NB4 (cell line): ENCODE measurements at places on chromosomes 16 and 17.
A peak's percentile ranks its signal among the peaks of the same experiment; 100 is the strongest.

DNA sequence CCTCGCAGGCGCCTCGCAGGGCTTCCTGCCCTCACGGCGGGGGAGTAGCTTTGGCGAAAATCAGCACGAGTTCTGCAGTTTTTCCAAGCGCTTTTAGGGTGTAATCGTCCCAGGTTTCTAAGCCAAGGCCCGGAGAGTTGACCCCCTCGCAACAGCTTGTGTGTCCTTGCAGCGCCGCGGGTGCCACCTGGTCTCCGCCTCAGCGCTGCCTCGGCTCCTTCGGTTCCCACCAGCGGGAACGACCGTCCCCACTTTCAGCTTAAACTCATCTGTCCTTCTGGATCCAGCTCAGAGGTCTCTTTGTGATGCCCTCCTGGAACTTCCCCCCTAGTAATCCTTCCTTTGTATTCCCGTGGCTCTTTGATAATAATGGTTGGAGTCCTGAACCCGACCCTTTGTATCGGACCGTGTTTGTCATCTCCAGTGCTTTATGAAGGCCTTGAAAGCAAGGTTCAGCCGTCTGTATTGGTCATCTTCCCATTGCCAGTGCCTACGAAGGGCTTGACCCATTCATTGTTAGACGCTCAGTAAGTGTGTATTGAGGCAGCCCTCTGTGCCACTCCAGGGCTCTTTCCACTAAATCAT, 858 bp upstream of the SMARCE1 start:
- no peak for DNase-seq

- peak; percentile 52 for DNase-seq
Observed at GRCh38 chr16:88672776-88673175, 9.9 kb upstream of the MVD start.

GRCh38 chr16:8026450-8026849, 563.9 kb downstream of the TMEM114 start:
- peak; percentile 25 for DNase-seq

- DNase-seq = peak; percentile 40
Observed at GRCh38 chr16:57798953-57799599, 3.2 kb downstream of the KIFC3 start.

GRCh38 chr16:23362460-23363317, 60.6 kb downstream of the SCNN1B start:
- DNase-seq = no peak

GRCh38 chr17:78890498-78890897, 12.5 kb downstream of the CEP295NL start:
- peak; percentile 97 for DNase-seq

GRCh38 chr16:80751167-80751566, 53.2 kb downstream of the CDYL2 start:
- no peak for DNase-seq

DNA sequence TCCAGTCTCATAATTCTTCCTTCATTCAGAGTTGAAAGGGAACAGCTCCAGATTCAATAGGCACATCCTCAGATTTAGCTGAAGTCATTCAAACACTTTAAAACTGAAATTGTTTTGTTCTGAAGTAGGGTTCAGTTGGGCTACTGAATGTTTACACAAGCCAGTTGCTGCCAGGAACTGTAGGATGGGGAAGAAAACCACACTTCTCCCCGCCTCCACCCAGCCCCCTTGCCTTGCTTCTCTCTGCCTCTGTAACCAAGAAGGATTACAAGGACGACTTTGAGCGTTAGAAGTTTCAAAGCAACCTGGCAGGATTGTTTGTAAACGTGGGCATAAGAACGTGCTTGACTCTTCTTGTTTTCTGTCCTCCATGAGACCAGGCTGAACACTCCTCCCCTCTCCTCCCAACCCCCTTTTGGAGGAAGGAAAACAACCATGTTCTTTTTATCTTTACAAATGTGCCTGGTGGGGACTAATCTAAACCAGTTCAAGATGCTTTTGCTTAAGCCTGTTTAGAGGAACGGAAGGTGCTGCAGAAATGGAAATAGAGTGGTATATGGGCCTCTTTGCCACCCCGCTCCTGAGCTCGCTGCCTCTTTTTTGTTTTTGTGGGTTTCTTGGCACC, 287.9 kb downstream of the FTO start:
- peak; percentile 78 for DNase-seq

DNA sequence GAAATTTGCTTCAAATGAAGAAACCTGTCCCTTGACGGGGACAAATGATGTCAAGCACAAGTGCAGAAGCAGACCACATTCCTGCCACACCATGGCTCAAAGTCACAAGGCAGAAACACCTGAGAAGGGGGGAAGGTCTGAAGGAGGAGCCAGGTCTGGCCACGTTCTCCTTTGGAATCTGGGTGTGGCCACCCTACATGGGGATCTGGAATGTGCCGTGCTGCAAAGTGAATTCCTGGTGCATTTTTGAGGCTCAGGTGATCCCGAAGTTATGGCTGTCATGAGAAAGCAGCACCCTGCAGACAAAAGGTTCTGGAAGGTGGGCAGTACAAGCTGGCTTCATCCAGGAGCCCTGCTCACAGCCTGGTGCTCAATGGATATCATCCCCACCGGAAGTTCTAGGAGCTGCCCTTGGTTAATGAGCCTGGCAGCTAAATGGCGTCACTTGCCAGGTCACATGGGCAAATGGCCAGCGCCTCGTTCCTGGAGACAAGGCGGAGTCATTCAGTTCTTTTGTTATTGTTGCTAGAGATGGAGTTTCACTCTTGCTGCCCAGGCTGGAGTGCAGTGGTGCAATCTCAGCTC, 20.1 kb upstream of the ADCY9 start:
- no peak for DNase-seq

GRCh38 chr17:73867056-73867455, 222.8 kb upstream of the SDK2 start:
- DNase-seq = no peak

- no peak for DNase-seq
Observed at GRCh38 chr16:57846078-57846697, 43.9 kb upstream of the KIFC3 start.

DNA sequence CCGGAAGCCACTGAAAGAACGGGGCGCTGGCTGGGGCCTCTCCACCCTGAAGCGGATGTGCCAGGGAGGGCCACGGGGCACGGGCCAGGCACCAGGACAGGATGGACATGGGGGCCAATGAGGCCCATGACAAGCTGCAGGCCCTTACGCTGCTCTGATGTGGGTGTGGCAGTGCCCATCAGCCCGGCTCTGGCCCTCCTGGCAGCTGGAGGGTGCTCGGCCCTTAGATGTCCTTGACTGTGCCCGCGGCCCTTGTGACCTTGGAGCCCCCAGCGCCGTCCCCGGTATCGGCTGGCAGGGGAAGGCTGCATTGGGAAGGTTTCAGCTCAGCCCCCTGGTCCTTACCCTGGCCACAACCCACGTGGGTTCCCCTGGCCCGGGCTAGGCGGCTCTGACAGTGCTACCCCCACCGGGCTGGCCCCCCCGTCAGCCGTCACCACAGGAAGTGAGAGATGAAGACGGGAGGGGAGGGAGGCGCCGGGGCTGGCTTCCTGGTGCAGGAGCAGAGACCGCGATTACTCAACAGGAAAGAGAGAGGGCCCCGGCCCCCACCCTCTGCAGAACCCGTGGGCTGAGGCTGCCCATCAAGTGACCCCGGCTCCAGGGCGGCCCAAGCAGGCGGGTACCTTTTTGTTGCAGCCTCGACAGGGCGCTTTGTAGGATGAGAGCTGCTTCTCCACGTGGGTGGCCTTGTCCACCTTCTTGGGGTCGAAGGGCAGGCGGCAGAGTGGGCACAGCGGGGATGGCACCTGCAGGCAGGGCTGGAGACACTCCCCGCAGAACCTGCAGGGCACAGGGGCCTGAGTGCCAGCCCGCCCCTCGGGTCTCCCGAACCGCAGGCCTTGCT, 5.3 kb downstream of the RNF166 start:
- DNase-seq = peak; percentile 100

DNA sequence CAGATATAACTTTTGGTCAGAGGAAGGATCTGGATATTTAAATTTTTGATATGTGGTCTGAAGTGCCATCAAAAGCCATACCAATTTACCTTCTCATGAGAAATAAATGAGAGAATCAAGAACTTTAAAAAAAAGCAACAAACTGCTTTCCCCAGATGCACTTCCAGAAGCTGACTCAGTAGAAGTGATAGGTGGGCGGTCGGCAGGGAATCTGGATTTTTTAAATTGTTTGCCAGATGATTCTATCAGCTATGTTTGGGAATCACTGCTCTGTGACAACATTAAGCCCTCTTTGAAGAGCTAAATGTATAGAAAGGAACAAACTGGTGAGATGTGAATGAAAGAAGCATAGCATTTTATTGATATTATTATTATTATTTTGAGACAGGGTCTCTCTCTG, 19.2 kb downstream of the CDH3 start:
- no peak for DNase-seq

- DNase-seq = no peak
Observed at GRCh38 chr16:51924744-51925143, 622.2 kb downstream of the TOX3 start.

DNA sequence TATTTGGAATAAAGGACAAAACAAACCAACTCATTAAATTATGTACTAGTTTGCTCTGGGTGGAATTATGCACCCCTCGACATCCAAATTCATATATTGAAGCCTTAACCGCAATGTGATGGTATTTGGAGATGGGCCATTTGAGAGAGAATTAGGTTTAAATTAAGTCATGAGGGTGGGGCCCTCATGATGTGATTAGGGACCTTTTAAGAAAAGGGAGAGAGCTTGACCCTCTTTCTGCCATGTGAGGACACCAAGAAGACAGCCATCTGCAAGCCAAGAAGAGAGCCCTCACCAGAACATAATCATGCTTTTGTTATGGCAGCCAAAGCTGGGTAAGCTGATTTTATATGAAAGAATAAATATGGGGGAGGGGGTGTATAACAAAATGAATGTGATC, 2.0 kb downstream of the C16orf87 start:
- no peak for DNase-seq

DNA sequence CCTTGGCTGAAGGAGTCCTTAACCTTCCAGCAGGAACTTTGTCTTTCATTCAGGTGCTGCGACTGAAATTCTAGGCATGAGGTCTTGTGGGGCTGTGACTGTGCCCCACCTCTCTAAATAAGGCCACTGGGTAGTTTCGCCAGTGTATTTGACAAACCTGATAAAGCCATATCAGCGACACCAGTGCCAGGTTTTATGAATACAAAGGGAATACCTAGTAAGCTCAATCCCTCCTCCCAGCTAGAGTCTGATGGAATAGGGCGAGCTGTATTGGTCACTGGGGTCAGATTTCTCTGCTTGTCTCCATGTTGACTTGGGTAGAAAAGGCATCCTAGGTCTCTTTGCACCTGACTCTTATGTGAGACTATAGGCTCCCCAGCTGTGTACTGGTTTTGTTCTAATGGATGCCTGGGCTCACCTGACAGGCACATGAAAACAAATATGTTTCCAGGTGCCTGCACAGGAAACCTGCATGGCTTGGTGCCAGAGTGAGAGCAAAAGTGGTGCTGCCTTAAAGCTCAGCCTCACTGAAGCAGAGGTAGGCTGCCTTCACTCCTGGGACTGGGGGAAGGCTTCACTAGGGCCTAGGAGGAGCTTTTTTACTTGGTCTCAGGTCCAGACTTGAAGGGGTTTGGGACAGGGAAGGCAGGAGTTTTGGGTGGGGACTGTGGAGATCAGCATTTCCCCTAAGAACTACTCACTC, 8.3 kb downstream of the SLC7A6 start:
- no peak for DNase-seq

- DNase-seq = no peak
Observed at GRCh38 chr17:81120149-81120484, 45.2 kb upstream of the PVALEF start.

DNA sequence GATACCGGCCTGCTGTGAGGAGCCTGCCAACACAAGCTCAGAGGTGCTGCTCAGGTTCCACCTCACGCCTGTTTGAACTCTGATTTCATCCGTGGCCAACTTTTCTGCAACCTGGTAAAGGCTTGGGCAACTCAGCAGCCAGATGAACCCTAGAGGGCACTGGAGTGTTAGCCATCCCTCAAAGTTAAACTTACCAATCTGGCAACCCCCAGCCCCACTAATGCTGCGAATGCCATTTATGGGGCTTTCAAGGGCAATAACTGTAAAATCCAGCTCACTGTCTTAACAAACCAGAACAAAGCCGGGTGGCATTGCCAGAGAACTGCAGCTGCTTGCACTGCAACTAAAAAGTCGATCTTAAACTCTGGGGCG, 105.5 kb downstream of the AXIN2 start:
- DNase-seq = no peak

GRCh38 chr17:82316651-82317393, 586 bp downstream of the CD7 start:
- DNase-seq = no peak

GRCh38 chr16:67286441-67287235, 7.3 kb downstream of the PLEKHG4 start:
- no peak for DNase-seq

DNA sequence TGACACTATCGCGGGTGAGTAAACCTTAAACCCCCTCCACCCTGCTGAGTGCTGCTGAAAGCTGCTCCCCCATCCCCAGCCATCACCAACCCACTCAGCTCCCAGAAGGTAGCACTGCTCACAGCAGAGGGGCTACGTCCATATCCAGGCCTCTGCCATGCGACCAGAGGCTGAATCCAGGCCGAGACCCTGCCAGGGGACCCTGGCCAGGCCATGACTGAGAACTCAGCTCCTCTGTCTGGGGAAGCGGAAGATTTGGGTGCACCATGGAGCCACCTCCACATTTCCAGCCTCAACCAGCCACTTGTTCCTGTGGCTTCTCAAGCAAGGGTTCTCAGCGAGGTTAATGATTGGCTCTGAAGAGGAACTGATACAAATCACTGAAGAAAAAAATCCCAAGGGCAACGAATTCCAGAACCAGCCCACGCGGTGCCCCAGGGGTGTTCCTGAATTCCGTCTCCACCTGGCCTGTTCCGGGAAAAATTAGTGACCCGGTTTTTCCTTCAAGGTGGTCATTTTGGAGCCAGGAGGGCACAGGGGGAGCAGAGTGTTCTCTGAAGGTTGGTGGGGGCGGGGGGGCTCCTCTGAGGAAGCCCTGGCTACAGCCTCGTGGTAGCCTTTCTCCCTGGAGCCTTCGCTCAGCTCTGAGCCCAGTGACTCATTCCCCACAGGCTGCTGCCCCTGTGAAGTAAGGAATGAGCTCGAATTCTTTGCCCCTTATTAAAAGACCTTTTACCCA, 9.3 kb upstream of the SLC16A5 start:
- DNase-seq = peak; percentile 57

DNA sequence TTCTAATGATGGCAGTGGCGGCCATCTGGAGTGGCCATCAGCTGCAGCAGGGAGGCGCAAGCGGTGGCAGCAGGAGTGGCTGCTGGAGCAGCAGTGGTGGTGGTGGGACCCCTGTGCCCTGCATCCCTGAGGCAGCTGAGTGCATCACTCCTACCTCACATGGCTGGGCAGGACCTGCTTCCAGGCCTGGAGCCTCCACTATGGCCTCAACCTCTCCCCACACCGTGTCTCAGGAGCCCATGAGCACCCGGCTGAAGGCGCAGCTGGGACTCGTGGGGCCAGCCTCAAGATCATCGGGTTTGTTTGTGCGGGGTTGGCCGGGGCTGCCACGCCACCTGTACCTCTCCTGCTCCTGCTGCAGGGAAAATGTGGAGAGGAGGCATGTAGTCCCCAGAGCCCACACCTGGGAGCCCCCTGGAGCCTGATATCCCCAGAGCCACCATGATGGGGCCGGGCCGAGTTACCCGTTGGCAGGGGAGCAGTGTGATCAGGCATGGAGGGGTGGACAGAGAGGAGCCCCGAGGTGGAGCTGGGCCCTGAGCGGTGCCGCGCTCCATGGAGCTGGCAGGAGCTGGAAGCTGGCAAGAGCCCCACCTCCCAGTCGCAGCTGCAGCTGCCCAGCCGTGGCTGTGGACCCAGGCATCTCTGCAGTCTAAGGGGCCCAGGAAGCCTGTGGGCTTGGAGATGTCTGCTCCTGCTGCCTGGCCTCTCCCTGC, 16.7 kb downstream of the RHOT1 start:
- no peak for DNase-seq

GRCh38 chr16:86432691-86433090, 77.6 kb upstream of the FOXF1 start:
- DNase-seq = no peak
